ENCODE measurements at places on chromosomes 6 and 20. TPM values are rescaled to one million over a fixed set of nuclear protein-coding genes. Genes with fewer than 3 reads are reported as not detected.

The SH3BGRL2 gene
- total RNA-seq = 18.2 TPM

The CRIP3 gene
- total RNA-seq = not detected

The SIRPB1 gene
- total RNA-seq = 0.30 TPM

The PCSK2 gene
- 5.7 TPM for total RNA-seq

The TRIM40 gene
- not detected for total RNA-seq

The FKBP1A gene
- 86.8 TPM for total RNA-seq

The CENPB gene
- total RNA-seq = 103 TPM

The ARFGAP1 gene
- total RNA-seq = 55.1 TPM

The TFEB gene
- total RNA-seq = 20.9 TPM

The FOXP4 gene
- total RNA-seq = 7.5 TPM

The RGS19 gene
- 16.4 TPM for total RNA-seq

The SLC25A27 gene
- total RNA-seq = 17.0 TPM

The PRKN gene
- 7.7 TPM for total RNA-seq

The MRPS18B gene
- 64.8 TPM for total RNA-seq

The CEP43 gene
- 4.8 TPM for total RNA-seq

The CCDC170 gene
- 1.1 TPM for total RNA-seq

The TBXT gene
- not detected for total RNA-seq

The SAMHD1 gene
- total RNA-seq = 109 TPM

The RALY gene
- total RNA-seq = 99.0 TPM

The NHSL1 gene
- 44.4 TPM for total RNA-seq

The UNC5CL gene
- total RNA-seq = 0.49 TPM

Measured in lower leg skin (tissue), 4 donors.